ENCODE measurements at places on chromosomes 11 and 22.

DNA sequence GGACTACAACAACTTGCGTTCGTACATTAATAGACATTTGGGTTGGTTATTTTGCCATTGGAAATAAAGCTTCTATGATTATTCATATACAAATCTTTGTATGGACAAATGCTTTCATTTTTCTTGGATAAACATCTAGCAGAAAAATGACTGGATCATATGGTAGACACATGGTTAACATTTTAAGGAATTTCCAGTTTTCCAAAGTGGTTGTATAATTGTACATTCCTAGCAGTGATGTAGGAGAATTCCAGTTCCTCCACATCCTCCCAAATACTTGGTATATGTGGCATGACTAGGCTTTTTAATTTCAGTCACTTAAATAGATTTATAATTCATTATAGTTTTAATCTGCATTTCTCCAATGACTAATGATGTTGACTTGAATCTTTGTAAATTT is 246.2 kb upstream of the NCAM1 start:
- DNase-seq = no peak

GRCh38 chr11:16933756-16934603 is 80.2 kb downstream of the PLEKHA7 start:
- DNase-seq = no peak

DNA sequence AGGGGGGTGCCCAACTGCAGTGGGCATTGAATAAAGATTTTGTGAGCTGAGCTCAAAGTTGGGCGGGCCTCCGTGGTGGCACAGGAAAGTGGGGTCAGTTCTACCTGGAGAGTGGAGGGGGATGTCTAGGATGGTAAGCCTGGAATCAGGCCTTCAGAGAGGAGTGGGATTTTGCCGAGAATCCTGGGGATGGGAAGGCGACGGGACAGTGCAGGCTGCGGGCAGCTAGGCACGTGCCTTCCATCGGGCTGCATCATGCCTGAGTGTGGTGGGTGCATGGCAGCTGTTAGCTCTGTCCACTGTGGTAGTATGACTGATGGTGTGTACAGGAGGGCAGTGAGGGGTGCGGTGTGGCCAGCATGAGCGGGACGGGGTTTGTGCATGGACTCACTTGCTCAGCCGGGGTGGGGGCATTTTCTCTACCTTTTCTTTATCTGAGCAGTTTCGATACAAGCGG is 3.6 kb downstream of the SHANK3 start:
- DNase-seq = no peak

DNA sequence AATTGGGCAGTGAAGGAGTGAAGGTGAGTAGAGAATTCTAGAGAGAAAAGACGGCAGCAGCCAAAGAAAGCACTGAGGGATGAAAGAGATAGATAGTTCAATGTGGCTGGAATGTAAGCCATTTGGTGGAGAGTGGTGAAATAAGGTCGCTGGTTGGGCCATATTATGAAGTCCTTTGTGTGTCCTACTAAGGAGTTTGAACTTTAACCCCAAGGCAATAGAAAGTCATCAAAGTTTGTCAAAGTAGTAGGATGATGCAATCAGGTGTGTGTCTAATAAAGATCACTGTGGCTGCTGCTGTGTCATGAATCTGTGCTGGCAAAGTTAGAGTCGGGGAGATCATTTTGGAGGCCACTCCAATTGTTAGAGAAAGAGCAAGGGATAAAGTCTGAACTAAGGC is 18.7 kb downstream of the RNF121 start:
- no peak for DNase-seq

- DNase-seq = no peak
Measured at GRCh38 chr11:46105926-46106325, 15.3 kb downstream of the PHF21A start.

DNA sequence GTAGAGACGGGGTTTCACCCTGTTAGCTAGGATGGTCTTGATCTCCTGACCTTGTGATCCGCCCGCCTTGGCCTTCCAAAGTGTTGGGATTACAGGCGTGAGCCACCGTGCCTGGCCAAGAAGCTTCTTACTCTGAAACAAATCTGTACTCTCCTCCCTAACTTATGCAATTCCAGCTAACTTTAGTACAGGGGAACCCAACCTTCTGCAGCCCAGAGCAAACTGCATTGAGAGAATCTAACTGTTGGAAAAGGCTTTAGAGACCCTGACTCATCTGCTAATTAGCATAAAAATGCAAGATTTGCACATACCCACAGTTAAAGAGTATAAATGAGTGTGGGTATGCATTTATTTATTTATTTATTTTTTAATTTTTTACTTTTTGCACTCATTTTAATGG is 64.8 kb downstream of the APOL5 start:
- no peak for DNase-seq

DNA sequence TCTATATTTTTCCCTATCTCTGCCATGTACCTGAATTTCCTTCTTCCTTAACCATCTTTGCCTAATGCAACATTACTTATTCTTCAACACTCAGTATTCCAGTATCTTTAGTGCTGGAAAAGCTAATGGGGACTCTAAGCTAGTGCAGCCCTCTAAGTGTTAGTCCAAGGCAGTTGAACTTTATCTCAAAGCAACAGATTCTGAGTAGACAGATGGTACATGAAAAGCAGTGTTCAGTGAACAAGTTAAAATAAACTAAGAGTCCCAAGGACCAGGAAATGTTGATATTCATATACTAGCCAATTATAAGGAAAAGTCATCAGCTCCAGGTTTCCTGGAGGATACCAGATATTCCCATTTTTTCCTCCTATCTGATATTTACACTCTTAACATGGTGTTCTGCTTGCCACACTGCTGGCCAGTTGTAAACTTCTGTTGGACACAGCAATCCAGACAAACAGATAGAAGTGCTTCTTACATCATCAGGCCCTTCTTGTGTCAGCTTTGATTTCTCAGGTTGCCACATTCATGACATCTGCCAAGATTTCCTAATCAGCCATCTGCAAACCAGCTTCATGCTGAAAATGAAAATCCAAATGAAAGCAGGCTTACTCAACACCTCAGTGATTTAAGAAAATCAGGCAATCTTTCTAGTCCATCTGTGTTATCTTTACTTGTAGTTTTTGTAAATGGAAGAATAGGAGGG is 255.9 kb upstream of the POU2AF2 start:
- no peak for DNase-seq

- DNase-seq = no peak
Measured at GRCh38 chr11:45736424-45736823, 68.5 kb upstream of the SLC35C1 start.

GRCh38 chr11:120133216-120134105 is 4.5 kb downstream of the TRIM29 start:
- DNase-seq = no peak

- no peak for DNase-seq
Measured at GRCh38 chr11:124673333-124674167, at the start of the genes SIAE and SPA17. Gene SIAE (minus strand): TSS chr11:124673739. CDS start chr11:124673708, 31 bp downstream. Gene SPA17 (plus strand): TSS chr11:124673904. CDS start chr11:124675265, 1,361 bp downstream.

DNA sequence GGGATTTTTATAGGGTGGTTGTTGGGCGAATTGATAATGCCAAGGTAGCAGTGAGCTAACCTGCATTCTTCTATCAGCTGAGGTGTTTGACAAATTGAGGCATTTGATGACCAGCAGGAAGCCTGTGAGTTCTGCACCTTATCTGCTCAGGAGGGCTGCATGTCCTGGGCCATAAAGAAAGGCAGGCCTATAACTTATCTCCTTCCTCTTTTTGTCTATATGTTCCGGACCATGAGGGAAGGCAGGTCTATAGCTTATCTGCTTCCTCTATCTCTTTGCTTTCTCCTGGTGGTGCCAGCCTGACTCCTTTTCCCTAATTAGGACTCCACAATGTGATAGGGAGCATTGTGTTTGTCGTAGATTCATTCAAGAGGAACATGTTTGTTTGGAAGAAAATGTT is 8.6 kb upstream of the JAM3 start:
- DNase-seq = no peak

DNA sequence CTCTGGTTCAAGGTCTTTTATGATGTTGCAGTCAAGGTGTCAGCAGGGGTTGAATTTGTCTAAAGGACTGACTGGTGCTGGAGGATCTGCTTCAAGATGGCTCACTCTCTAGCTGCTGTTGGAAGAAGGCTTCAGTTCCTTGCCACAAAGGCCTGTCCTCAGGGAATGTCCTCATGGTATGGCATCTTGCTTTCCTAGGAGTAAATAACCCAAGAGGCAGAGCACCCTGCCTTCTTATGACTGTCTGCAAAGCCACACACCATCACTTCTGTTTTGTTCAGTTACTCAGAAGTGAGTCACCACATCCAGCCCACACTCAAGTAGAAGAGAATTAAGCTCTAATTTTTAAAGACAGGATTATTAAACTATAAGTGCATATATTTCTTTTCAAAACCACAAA is 45.2 kb downstream of the PLAAT5 start:
- DNase-seq = no peak

DNA sequence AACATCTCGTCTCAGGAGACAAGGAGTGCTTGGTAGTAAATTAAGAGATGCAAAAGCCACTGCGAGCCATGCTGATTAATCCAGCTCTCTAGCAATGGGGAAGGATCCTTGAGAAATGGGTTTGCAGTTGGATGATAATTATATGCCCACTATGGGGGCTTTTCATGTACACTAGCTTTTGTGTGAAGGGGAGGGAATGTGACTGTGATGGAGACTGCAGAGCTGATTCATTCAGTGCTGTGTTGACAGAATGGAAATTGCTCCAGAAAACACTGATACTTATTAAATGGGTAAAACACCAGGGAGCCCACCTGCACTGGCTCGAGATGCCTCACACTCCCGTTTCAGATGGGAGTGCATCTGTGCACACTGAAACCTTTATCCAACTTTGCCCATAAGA is 37.0 kb upstream of the KIRREL3 start:
- peak; percentile 72 for DNase-seq

GRCh38 chr11:102626676-102627075 is 1.5 kb upstream of the MMP20 start:
- DNase-seq = no peak

DNA sequence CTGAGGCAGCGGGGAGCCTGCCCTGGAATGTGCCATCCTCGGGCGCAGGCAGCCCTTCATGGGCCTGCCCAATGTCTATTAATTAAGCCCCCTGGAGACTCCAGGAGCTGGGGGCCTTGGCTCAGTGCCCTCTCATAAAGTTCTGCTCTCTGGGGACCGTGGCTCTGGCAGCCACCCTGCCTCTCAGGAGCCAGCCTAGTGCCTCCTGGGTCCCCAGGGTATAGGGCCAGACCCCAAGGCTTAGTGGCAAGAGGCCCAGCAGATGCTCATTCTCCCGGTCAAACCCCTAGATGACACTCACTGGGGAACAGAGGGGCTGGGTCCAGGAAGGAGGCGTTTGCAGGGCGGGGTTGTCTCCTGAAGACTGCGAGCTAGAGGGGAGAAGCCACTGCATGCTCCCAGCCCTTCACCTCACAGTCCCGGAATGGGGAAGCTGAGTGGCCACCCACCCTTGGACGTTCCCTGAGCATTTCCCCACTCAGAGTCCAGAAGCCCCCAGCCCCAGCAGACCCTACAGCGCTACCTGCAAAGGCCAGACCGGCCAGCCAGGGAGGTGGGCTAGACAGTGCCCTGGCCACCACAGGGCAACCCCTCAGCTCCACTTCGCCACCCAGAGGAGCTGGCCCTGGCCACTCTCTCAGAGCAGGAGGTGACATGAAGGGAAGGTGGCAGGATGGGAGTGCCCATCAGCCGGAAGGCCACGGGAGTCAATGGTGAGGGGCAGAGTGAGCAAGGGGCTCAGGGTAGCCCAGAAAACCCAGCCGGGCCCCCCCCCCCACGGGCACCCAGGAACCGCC is 83.0 kb downstream of the CDKN1C start:
- DNase-seq = no peak

DNA sequence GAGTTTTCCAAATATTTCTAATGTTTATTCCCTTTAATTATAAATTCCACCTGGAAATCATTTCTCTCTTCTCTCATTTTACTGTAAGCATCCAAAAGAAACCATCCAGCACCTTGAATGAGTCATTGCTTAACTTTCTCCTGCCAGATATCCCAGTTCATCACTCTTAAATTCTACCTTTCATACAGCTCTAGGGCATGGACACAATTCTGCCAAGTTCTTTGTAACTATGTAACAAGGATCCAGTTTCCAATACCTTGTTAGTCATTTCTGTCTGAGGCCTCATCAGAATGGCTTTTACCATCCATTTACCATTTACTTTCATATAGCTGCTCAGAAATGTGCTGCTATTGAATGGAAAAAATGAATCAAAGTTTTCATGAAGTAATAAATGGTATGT is 455.4 kb upstream of the TENM4 start:
- DNase-seq = no peak

DNA sequence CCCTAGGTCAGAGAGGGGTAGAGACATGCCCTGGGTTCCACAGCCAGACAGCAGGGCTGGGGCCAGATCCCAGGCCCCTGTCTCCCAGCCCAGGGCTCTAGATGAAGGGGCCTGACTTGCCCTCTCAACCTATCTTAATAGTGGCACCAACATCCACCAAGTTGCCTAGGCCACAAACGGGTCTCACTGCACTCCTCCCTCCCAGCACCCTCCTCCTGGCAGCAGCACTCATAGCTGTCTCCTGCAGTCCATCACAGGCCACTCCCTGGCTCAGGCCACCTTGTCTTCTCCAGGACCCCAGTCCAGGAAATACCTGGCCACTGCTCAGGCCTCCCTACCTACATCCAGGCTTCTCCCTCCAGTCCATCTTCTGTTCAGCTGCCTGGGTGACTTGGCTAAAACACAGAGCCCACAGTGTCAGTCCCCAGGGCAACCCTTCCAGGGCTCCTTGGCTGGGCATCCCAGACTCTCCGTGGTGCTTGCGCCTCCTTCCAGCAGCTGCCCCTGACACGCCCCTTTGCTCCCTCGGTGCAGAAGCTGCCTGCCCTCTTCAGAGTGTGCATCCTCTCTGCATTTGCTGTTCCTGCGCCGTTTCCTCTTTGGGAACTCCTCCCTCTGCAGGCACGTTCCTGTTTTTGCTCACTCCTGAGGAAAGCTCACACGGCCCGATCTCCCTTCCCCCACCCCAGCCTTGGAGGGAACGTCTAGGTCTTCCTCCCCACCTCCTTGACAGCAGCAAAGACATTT is 40.5 kb downstream of the LRRC32 start:
- DNase-seq = no peak

- no peak for DNase-seq
Measured at GRCh38 chr11:14218728-14219127, 140.3 kb downstream of the RRAS2 start.

DNA sequence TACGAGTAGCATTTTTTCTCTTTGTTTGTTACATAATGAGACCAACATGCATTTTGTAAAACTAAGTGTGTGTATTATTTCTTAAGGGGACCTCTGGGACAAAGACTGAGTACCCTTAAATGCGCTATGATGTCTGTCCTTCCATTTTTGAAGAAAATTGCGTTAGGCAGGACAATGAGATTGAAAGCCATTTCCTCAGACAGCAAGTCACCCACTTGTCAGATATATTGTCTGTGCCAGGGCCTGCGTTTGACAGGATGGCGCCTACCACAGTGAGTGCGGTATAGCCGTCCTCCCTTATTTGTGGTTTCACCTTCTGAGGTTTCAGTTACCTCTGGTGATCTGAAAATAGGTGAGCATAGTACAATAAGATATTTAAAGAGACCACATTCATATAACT is 2.2 kb downstream of the AP2A2 start:
- DNase-seq = no peak

Measured in NCI-H1436 treated with DMSO at 0.1 percent for 48 hours (cell line).